ENCODE measurements at places on chromosomes 16 and 17.

DNA sequence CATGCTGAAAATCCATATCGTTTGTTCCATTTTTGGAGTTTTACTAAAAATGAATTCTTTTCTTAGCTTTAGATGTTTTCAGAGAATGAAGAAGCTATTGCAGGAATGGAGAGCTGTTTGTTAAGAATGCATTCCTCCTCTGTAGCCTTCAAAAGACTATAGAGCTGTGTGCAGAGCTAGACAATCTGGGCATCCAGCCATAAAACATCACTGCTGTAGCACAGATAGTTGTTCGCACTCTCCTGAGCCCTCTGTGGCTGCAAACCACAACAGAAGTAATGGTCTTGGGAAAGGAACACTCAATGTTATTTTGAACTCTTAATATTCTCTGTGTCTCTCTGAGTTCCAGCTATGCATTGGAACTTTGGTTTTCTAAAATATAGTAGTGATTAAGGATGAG, 4.9 kb downstream of the TNRC6C start:
- no peak for DNase-seq

- DNase-seq: peak; percentile 43
These were observed 38.9 kb upstream of the C1QL1 start for GRCh38 chr17:45006927-45007461.

DNA sequence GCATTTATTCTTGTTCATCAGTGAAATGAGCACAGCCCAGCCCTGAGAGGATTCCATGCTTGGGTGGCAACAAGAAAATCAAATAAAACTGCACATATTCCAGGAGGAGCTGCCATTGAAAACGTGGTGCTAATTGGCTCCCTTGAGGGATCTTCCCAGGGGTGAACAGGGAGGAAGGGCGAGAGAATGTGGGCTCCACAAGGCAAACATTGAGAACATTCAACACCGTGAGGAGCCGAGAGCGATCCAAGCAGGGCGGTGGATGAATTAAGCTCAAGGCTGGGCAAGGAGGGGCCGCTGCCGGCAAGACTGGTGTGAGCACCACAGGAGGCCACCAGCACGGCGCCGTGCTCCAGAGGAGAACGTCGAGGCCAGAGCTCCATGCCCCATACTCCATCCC, 166.9 kb downstream of the C16orf95 start:
- DNase-seq: no peak

GRCh38 chr16:72840631-72841381, 207.1 kb downstream of the ZFHX3 start:
- no peak for DNase-seq

GRCh38 chr16:46974352-46974751, 878 bp upstream of the DNAJA2 start:
- DNase-seq: no peak

DNA sequence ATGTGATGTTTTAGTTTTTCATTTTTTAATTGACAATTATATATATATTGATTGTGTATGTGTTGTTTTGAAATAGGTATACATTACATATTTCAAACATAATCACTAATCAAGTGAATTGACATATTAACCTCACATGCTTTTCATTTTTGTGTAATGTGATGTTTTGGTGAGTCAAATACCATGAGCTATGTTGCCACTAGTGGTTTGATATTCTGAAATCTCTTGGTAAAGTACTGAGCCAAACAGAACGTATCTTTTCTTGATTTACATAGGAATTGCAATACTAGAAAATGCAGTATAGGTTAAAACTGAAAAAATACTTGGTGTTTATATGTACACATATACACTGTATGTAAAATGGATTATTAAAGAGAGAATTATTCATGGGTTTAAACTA, 65.2 kb upstream of the SIAH1 start:
- DNase-seq: no peak

GRCh38 chr17:54876656-54877195, 23.9 kb upstream of the TOM1L1 start:
- DNase-seq: no peak

DNA sequence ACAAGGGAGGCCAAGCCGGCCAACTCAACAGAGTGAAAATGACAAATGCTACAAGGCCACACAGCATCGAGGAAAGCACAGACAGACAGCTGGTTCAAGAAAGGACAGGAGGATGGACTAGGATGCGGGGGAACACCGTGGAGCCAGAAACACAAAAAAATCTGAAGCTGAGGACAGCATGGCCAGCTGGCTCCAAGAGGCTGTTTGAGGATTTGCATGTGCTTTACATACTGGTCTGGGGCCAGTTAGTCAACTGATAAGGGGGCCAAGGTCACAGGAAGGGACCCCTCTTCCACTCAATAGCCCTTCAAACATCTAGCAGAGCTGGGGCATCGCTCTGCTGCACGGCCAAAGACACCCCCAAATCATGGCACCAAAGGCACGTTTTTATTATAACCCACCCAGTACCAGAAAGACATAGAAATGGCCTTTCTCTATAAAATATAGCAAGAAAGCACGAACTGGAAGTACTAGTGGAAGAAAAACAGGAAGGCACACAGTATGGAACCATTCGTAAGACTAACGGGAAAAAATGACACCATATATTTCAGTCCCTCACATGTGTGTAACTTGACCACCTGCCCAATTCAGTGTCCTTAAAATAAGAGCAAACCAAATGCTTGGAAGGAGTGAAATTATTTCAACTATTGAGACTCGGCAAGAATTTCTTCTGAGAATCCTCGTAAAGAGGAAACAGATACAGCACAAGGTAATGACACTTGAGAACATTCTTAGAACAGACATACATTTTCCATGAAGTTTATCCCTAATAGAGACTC, 7.8 kb upstream of the SRL start:
- DNase-seq: no peak

- DNase-seq: no peak
These were observed 93.9 kb downstream of the GSG1L start for GRCh38 chr16:27969574-27969973.

GRCh38 chr16:65413861-65414260, 292.0 kb upstream of the CDH11 start:
- DNase-seq: no peak

DNA sequence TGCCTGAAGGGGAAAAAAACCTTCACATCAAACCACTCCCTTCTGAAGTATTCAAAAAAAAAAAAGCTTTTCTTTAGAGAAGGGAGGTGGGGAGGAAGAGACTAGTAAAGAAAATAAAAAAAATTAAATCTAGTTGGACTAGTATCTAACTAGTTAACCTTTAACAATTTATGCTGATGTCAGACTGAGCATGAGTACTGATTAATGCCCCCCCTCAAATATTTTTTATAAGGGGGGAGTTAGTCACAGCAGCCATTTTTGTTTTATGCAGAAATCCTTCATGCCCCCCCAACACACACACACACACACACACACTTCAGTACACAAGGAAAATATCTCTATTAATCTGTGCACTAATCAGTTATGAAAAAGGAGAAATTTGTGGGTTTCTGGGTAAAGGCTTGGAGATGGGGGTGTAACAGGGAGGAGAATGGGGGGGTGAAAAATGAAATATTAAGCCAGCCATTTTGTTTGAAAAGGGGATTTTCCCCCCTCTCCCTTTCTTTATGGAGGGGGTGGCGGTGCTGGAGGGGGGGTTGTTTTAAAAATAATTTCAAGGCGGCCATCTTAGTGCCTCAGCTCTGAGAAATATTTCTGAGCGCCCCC, 4.7 kb upstream of the CHD3 start:
- DNase-seq: no peak

DNA sequence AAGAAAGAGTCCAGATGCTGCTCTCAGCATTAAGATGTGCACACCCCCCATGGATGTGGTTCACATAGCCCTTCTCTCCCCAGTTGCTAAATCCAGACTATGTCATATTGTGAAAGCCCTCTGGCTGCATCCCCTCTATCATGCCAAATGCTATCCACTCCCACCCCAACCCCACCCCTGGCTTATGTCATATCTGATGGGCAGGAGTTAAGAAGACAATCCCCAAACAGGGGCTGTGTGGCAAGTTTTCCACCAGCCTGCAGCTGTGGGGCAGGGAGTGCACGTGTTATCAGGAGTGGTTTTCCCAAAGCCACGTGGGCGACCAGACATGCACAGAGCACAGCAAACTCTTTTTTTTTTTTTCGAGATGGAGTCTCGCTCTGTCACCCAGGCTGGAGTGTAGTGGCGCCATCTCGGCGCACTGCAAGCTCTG, 10.0 kb downstream of the FAM117A start:
- no peak for DNase-seq

DNA sequence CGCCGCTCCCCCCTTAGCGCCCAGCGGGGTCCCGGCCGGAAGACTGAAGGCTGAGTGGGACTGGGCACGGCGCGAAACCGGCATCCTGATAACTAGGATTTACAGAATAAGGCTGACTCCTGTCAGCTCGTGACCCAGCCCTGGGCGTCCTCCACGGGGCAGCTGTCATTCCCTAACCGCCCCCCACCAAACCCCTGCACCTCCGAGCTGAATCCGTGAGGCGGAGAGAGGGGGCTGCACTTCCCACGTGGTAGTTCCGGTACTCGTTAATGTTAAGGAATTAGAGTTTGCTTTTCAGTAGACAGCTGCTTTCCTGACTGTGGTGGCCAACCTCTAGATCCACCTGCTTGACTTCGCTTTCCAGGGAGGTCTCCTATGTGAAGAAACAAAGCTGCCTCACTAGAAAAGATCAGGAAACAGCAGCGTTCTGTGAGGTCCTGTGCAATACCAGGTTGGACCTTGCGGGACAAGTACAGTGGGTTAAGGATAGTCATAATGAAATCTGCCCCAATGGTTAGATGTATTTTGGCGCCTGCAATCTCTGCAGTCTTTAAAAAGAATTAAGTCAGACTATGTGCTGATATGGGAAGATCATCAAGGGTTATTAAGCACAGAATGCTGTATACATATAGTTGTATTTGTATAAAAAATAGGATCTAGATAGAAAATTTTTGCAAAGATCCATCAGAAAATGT, 1.1 kb upstream of the WBP2 start:
- DNase-seq: no peak

DNA sequence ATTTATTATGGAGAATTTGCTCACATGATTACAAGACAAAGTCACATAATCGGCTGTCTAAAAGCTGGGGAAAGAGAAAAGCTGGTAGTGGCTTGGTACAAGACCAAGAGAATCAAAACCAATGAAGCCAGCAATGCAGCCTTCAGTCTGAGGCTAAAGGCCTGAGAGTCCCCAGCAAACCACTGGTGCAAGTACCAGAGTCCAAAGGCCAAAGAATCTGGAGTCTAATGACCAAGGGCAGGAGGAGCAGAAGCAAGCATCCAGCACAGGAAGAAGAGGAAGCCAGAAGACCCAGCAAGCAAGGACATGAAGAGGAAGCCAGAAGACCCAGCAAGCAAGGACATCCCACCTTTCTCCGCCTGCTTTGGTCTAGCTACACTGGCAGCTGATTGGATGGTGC, 250.6 kb upstream of the SALL1 start:
- DNase-seq: no peak

DNA sequence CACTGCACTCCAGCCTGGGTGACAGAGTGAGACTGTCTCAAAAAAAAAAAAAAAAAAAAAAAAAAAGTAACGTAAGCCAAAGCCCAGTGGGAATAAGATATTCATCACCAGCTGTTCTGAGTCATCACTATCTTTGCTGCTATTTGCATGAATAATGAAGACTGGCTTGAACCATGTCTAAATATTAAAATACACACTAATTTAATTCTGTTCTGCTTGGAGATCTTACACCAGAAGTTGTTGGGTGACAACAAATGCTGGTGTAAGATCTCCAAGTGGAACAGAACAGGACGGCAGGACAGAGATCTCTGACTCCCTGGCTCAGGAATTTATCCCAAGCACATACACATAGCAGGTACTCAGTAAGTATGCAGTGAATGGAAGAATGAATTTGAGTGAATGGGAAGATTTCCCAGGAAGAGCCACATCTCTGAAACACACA, 19.6 kb downstream of the DNAH17 start:
- no peak for DNase-seq

DNA sequence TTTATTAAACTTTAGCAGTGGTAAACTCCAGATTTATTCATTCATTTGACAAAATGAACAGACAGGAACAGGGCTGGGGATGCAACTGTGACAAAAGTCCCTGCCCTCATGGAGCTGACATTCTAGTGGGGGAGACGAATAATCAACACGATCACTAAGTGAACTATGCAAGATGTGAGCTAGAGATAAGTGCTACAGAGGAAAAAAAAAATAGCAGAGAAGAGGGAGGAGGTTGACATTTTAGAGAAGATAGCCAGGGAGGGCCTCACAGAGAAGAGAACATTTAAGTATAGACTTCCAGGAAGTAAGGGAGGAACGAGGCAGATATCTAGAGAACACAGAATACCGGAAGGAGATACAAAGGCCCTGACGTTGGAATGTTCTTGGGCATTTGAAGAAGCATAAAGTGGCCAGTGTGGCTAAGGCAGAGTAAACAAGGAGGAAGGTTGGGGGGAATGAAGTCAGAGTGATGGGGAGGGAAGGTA, 17.9 kb upstream of the AP1G1 start:
- DNase-seq: no peak

DNA sequence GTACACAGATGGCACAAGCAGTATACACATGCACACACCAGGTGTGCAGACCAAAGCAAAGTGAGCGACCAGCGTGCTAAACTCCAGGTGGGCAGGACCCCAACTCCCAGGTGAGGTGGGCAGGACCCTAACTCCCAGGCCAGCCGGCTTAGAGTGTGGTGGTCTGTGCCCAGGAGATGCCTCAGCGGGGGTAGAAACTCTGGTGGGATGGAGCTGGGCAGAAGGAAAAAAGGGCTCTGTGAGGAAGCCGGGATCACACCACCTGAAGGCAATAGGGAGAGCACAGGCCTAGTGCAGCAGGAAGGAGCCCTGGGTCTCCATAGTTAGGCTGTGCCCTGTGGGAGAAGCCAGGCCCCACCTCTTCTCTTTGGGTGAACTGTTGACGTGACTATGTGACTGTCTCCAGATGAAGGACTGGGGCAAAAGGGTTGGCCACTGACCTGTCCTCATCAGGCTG, 1.6 kb upstream of the FOXJ1 start:
- no peak for DNase-seq

- no peak for DNase-seq
These were observed 9.2 kb upstream of the UBALD2 start for GRCh38 chr17:76255801-76256429.

- no peak for DNase-seq
These were observed 80.6 kb downstream of the BRIP1 start for GRCh38 chr17:61782683-61783082.

DNA sequence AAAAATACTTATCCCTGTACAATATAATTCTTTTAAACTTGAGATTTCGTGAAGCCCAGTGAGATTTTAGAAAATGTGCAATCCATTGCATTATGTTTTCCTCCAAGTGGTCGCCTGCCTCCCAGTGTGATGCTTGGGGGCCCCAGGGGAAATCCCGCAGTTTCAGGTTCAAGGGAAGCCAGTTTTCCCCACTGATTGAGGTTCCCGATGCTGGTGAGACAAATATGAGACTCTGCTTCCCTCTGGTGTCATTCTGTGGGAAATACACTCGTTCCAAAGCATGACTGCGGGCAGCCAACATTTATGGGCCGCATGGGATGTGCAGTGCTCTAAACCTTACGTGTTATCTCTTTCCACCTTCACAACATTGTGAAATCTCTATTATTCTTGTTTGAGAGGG, 200.8 kb downstream of the PRKCB start:
- DNase-seq: peak; percentile 59
